Smooth muscle cell of trachea (primary cell): ENCODE measurements at places on chromosomes 2 and 18. TPM values are rescaled to one million over a fixed set of nuclear protein-coding genes. Genes with fewer than 3 reads are reported as not detected.

The ASB18 gene
- not detected in 2 replicates for total RNA-seq

The ZRANB3 gene
- total RNA-seq: 7.4 and 13.5 TPM in 2 replicates

The TSPYL6 gene
- under 0.01 TPM in 1 of 2 replicates, not detected in the other for total RNA-seq

The WDR54 gene
- 36.4 and 95.7 TPM in 2 replicates for total RNA-seq

The SLC38A11 gene
- total RNA-seq: 0.29 and 0.99 TPM in 2 replicates

The SCN7A gene
- 14.5 and 16.4 TPM in 2 replicates for total RNA-seq
